Fibroblast of skin of abdomen (primary cell): ENCODE measurements at places on chromosomes 12 and 14.

DNA sequence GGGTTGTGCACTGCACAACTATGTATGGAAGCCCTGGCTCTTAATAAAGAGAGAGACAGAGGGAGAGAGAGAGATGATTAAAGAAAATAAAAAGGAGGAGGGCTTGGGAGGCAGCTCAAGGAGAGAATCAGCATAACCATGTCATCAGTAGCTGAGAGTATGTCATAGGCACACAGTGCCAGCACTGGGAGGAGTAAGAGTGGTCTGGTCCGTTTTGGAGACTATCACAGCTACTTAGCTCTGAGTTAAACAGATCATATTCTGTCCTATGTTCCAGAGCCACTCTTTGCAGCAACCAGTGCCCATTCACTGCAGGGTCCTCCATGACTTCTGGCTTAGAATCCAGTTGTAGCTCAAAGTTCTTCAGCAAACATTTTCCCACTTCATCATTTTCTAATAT, 59.0 kb downstream of the GTF2A1 start:
- no peak for DNase-seq

DNA sequence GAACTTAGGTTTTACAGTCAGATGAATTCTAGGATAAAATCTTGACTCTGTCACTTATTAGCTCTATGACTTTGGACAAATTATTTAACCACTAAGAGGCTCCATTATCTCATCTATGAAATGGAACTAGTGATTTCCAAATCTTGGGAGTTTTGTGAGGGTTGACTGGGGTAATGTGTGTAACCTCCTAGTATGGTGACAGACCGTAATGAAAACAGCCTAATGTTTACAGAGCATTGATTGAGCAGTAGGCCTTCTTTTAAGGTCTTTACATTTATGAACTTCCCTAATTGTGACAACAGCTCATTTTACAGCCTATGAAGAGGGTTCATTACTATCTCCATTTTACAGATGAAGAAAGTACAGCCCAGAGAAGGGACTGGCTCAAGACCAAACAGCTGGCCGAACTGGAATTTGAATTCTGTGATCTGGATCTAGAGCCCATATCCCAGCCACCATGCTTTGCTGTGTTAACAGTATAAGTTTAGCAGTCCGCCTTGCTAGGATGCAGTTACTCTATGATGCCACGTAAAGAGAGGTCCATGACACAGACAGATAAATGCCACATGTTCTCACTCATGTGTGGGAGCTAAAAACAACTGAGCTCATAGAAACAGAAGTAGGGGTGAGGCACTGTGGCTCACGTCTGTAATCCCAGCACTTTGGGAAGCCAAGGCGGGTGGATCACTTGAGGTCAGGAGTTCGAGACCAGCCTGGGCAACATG, 9.1 kb upstream of the FBXL14 start:
- DNase-seq = peak; percentile 54

DNA sequence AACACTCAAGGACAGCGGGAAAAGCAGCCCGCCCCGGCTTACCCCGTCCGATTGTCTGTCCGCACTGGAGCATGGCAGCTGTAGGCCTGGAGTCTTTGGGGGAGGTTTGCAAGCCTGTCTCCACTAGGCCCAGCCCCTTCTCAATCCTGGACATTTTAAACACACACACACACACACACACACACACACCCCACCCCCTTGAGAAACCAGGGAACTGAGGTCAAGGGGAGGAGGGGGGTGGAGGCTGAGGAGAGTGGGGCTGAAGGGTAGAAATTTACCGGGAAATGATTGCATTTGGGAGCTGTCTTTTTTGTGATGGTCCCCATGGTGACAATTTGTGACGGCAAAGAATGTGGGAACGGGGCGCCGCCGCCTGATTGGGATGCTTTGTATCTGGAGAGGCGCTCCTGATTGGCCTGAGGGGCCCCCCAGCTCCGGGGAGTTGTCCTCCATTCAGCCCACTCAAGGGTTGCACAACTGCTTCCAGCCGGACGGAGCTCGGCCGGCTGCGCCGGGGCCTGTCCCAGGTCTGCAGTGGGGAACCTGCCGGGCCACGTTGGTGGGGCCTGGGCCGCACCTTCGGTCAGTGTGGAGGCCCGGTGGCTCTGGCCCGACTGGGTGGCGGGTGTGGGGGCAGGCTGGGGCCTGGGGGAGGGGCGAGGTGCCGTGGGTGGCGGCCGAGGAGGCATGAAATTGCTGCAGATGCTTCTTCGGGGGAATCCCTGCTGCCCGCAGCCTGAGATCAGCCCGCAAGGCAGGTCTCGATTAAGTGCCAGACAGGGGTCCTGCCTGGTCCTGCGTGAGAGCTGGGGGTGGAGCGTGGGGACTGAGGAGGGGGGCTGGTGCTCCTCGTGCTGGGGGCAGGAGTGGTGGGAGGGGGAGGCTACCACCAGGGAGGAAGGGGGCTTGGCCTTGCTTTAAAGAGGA, at the start of gene FAM181A:
Gene FAM181A, plus strand, starts transcription at position 472 of the 927 bp plus-strand sequence. CDS start 942 bp downstream, outside the sequence.
- DNase-seq = no peak

GRCh38 chr12:6584293-6584692, 16.2 kb upstream of the NOP2 start:
- DNase-seq = no peak

- no peak for DNase-seq
These were observed 10.7 kb downstream of the SLC25A47 start for GRCh38 chr14:100333827-100334226.

DNA sequence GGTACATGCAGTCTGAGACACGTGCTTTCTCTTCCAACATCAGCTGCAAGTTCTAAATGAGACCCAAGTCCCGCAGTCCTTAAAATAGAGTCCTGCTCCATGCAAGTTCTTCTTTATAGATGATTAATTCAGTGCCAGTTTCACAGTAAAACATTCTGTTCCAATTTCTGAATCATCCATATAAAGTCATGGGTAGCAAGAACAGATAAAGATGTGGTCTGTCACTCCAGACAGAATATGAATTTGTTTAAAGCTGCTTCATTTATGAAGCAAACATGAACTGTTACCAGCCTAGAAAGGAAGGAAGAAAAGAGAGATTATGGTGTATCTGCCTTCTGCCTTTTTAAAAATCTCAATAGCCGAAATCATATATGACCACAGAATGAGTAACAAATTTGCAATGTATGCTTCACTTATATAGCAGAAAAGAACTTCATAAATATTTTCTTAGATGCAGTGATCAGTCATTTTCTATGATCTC, 83.3 kb downstream of the KITLG start:
- peak; percentile 51 for DNase-seq

DNA sequence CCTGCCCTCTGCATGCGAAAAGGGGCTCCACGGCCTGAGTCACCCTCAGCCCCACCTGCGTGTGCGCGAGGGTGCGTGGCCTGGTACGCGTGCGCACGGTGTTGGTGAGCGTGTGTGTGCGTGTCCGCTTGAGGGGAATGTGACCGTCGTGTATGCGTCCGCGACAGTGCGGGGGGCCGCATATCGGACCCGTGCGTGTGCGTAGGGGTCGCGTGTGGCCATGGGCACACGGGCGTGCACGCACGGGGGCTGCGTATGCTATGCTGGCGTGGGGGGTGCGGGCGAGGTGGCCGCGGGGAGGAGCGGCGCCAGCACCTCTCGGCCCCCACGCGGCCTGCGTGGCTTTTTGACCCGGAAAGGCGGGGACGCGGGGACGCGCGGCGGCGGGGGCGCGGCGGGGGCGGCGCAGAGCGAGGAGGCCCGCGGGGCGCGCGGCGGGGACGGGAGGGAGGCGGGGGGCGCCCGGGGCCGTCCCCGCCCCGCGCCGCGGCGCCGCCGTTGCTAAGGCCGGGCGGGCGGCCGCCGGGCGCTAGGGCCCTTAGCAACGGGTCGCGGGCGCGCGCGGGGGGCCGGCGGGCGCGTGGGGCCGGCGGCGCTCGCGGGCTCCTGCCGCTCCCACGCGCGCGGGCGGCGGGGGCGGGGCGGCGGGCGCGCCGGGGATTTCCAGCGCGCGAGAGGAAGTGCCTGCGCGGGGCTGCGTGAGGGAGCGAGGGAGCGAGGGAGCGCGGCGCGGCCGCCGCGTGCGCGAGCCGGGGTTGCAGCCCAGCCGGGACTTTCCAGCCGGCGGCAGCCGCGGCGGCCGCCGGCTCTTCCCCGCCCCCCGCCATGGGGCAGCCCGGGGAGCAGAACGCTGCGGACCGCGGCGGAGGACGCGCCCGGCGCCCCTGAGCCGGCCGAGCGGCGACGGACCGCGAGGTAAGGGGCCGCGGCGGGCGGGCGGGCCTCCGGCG, at the start of gene TRAF3:
Gene TRAF3, plus strand, starts transcription at position 689 of the 950 bp plus-strand sequence. CDS start 92,753 bp downstream, outside the sequence.
- peak; percentile 75 for DNase-seq

DNA sequence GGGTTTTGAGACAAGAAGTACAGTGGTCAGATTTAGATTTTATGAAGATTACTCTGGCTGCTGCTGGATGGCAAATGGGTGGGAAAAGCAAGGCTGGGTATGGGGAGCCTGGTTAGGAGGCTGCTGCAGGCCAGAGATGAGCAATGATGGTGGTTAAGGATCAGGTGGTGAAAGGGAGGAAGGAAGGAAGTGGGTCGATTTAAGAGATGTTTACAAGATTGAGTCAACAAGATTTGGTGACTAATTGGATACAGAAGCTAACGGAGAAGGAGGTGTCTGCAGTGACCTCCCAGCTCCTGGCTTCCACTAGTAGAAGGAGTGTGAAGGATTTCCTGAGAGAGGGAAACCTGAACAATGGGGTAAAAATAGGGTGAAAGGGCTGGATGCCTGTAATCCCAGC, 18.7 kb downstream of the NOS1 start:
- DNase-seq = peak; percentile 22

- no peak for DNase-seq
These were observed 3.7 kb upstream of the SELPLG start for GRCh38 chr12:108637222-108637971.

DNA sequence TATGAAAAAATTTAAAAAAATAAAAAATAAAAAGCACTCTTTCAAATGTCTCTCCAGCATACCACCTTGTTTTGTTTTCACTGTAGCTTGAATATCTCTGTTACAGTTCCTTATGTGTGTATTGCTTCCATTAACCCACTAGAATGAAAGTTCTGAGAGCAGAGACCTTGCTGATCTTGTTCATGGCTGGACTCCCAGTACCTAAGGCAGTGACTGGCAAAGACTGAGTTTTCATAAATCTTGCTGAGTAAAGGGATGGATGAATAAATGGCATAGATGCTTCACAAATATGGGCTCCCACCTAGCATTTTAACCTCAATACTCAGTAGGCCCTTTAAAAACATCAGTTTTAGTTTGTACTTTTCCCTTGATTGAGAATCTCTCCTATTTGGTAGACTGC, 915.9 kb downstream of the DIO2 start:
- DNase-seq = no peak

- no peak for DNase-seq
These were observed 6.9 kb upstream of the BMP4 start for GRCh38 chr14:53963320-53964227.

- no peak for DNase-seq
These were observed 1.3 kb downstream of the DDX51 start for GRCh38 chr12:132142679-132143335.

GRCh38 chr12:95480230-95480629, 6.3 kb downstream of the METAP2 start:
- DNase-seq = peak; percentile 41

DNA sequence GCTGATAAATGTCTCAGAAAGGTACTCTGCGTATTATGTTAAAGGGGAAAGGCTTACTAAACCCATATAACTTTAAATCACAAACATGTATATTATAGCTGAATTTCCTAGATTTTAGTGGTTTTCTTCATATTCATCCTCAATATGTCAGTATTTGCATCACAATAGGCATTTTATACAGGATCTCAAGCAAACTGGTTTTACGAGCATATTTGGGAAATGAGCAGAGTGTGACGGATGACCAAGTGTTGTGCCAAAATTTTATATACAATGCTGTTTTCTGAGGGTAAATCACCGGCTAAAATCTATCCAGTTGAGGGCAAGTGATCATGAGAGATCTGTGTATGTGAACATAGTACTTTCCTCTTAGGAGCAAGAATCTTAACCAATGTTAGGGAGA, 8.4 kb downstream of the CPM start:
- DNase-seq = no peak

- DNase-seq = no peak
These were observed 75.0 kb upstream of the OVCH1 start for GRCh38 chr12:29572464-29572863.

- no peak for DNase-seq
These were observed 8.9 kb upstream of the SAV1 start for GRCh38 chr14:50676814-50677516.

DNA sequence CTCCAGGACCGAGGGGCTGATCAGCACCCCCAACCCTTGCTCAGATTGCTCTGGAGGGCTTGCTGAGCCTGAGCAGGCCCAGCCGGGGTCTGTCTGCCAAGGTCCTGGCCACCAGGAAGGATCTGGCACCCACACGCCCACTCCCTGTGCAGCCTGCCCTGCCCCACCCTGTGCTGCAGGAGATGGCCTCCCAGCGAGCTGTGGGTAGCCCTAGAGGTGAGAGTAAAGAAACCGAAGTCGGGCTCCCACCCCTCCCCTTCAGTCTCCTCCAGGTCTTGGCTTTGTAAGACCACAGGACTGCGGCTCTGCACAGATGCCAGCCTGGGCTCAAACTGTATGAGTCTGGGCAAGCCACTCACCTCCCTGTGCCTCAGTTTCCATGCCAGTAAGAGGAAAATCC, 307.8 kb downstream of the BCL11B start:
- no peak for DNase-seq

DNA sequence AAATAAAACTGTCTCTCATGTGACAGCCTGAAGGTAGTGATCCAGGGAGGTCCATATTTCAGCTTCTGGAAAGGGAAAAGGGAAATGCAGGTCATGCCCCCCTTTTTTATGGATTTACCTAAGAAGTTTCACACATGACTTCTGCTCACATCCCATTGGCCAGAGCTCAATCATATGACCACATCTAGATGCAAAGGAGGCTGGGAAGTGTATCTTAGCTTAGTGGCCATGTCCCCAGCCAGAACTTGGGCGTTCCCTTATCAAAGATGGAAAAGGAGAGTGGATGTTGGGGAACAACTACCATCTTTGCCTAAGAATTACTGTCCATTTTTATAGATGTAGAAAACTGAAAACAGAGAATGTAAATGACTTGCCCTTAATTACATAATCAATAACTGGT, 26.5 kb upstream of the CRADD start:
- DNase-seq = no peak

GRCh38 chr12:128693115-128693514, 130.6 kb downstream of the SLC15A4 start:
- DNase-seq = no peak

GRCh38 chr12:119594772-119595445, 1.3 kb downstream of the TMEM233 start:
- no peak for DNase-seq

DNA sequence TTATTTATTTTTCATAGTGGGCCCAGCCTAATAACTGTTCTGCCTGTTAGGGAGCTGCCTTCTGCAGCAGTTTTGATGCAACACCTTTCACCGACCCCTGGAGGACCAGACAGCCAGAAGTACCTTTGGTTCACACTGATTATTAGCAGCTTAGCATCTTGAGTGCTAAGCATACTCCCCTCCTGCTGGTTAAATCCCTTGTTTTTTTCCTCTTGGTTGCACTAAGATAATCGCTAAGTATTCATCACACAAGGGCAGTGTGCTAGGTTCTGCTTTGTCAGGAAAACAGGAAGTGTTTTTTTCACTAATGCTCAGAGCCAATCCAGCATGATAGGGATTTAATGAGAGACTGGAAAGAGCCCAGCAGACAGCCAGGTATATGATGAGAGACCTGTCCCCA, 437.0 kb downstream of the FUT8 start:
- no peak for DNase-seq
